ENCODE measurements at places on chromosomes 6 and 20. TPM values are rescaled to one million over a fixed set of nuclear protein-coding genes. Genes with fewer than 3 reads are reported as not detected.

CTNNBL1 gene
- total RNA-seq, result 65.4 TPM

NOX3 gene
- total RNA-seq, result not detected

CRISP3 gene
- not detected for total RNA-seq

LSM14B gene
- total RNA-seq, result 24.7 TPM

SLC22A16 gene
- total RNA-seq, result not detected

AARS2 gene
- 3.8 TPM for total RNA-seq

TNNC2 gene
- not detected for total RNA-seq

Measured in A549 treated with ZK216348 at 1 μM for 4 hours (cell line).